Left ventricle myocardium superior (tissue), 1 donor: ENCODE measurements at places on chromosomes 1 and 21. TPM values are rescaled to one million over a fixed set of nuclear protein-coding genes. Genes with fewer than 3 reads are reported as not detected.
A peak's percentile ranks its signal among the peaks of the same experiment; 100 is the strongest.

DNA sequence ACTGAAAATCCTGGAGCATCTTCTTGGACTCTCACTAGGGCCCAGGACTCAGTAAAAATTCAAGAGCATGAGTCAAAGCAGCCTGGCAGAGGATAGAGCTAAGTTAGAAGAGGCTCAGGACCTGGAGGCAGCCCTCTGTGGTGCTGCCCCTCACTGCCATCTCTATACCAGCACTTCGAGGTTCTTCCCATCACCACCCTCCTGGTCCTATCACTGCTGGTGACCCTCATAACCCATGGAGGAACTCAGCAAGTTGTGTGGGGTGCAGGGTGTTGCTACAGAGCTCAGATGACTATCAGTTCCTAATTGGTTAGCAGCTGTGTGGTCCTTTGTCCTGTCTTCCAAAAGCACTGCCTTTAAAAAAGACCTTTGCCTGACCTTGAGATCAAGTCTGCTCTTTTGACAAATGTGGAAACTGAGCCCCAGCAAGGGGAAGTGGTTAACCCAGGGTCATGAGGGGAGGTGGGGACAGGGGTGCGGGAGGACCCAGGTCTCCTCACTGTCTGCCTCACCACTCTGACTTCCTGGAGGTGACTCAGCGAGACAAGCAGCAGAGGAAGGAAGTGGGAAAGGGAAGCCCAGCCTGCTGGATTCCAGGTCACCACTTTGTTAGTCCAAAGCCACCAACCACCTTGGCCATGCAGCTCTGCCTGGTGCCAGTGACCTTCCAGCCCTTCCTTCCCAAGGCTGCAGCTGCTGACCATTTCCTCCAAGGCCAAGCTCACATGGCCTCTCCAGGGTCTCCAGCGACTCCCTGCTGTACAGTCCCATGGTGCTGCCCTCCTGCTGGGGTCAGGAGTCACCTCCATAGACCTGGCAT, 199.4 kb upstream of the EDN2 start:
- DNase-seq = no peak

DNA sequence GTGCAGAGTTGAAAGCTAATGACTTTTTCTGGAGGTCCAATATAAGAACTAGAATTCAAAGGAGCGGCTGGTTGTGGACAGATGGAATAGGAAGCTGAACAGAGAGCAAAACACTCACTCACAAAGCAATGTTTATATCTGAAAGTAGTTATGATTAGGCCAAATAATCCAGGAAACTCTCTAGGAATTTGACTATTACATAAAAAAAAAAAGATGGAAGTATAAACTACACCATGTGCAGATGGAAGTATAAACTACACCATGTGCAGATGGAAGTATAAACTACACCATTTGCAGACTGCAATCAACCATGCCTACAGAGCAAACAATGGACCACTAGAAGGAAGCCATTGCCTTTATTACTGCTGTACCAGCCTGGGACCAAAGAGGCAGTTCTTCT, 771.1 kb downstream of the BRINP3 start:
- no peak for DNase-seq

GRCh38 chr1:205582471-205583291, 49.1 kb downstream of the ELK4 start:
- no peak for DNase-seq

DNA sequence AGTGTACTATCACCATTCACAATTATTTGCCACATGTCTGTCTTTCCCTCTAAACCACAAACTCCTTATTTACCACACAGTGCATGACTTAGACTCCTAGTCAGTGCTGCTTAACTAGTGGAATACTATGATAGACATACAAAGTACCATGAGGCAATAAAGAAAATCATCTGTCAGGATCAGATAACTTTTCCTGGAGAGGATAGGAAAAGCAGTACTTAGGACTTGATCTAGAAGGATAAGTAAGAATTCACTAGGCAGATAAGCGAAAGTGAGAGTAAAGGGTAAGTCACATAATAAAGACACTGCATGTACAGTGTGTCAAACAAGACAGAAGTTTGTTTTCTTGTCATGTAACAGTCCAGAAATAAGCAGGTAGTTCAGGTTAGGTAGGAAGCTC, 21.2 kb upstream of the TSPAN1 start:
- DNase-seq = no peak

DNA sequence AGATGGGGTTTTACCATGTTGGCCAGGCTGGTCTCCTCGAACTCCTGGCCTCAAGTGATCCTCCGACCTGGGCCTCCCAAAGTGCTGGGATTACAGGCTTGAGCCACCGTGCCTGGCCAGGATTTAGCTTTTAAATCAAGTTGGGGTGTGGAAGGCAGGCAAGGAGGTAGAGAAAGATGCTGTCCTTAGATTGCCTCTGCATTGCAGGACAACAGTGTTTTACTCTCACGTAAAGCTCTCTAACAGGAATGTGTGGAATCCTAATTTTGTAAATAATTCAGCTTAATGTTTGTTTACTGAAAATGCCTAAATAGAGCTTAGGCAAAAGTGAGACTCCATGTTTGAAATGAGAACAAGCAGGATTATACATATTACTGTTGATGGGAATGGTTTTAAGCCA, 29.5 kb upstream of the TGFB2 start:
- no peak for DNase-seq

DNA sequence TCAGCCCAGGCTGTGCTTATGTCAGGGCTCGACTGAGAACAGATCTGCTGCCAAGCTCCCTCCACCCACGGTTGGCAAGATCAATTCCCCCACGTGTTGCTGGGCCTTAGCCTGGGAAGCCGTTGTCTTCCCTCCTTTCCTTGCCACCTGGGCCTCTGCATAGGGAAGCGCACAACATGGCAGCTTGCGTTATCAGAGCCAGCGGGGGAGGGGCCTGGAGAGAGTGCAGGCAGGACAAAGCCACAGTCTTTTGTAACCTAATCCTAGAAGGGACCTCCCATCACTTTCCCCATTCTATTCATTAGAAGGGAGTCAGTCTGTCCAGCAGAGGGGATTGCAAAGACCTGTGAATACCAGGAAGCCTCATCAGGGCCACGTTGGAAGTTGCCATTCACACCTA, 17.0 kb upstream of the IGSF21 start:
- no peak for DNase-seq

GRCh38 chr1:3778590-3779264, 6.2 kb downstream of the SMIM1 start:
- no peak for DNase-seq

DNA sequence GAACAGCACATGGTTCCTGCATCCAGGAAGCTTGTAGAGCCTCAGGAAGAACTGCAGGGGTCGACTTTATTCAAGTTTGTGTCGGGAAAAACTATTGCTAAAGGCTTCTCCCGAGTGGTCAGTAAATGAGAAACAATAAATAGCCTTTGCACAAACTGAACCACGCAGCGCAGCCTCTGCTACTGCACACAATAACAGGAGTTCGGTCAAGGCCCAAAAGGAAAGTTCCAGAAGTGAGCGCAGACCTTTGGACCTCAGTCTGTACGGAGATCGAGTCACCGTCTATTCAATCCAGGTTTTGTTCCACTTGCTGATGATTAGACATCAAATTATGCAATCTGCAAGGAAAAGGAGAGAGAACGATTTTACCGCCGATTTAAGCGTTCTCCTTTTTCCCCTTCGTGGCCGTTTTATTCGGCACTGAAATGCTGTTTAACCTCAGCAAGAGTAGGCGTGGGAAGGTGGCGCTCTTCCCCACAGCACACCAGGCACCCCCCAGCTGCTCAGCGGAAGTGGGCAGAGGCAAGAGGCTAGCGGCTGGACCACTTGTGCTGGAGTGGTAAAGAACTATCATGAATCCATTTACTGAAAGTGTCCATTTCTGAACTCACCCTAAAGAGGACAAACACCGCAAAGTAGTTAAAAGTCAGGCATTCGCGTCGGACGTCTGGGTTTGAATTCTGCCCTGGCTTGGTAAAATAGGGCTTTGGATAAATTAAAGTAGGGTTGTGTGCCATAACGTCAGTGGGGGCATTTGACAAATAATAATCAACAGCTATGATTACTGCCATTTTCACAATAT, 6.1 kb upstream of the LHX8 start:
- DNase-seq = no peak

DNA sequence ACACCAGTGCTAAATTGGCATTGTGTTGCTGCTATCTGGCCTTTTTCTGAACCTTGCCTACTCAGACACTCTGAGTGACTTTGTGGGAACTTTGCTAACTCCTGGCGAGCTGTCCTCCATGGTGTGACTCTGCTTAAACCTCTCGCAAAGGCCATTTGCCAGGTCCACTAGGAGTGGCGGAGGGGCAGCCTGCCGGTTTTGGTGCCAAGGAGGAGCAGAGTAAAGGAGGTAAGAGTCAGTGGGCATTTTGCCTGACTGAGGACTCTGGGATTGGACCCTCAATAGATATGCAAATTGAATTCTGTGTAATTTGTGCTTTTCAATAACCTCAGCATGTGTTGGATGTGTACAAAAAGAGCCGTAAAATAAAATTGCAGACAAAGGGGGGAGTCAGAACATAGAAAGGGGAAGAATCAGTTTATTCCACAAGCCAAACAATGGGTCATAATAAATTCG, 386.6 kb upstream of the NFIA start:
- DNase-seq = peak; percentile 66

- DNase-seq = no peak
Measured at GRCh38 chr1:8473121-8473875, 155.4 kb downstream of the SLC45A1 start.

GRCh38 chr1:19773485-19773884, 26.2 kb downstream of the TMCO4 start:
- DNase-seq = no peak

- no peak for DNase-seq
Measured at GRCh38 chr1:100734676-100735075, 15.1 kb downstream of the VCAM1 start.

DNA sequence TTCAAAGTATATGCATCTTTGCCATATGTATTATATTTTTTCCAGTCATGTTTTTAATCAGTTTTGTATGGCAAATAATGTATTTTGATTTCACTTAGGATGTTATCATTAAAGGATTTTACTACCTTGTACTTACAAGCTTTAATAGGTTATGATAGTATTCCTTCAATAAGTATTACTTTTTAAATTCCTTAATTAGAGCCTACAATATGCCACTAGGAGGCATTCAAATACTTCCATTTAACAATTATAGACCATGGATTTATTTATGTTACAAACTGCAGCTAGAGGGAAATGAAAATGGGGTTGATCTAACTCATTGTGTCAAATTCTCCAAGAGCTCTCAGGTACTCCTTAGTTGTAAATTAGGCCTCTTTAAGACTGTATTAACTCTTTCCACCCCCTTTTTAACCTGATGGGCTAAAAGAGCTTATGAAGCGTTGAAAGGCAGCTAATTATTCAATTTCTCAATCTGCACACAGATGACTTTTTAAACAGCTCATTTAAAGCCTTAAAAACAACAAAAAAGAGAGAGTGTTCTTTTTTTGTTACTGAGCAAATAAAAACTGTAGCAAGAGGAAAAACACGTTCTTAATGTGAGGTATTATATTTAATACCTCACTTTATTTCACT, 156.2 kb downstream of the DENND1B start:
- DNase-seq = no peak

GRCh38 chr1:180482425-180483275, 19.7 kb downstream of the ACBD6 start:
- DNase-seq = no peak

DNA sequence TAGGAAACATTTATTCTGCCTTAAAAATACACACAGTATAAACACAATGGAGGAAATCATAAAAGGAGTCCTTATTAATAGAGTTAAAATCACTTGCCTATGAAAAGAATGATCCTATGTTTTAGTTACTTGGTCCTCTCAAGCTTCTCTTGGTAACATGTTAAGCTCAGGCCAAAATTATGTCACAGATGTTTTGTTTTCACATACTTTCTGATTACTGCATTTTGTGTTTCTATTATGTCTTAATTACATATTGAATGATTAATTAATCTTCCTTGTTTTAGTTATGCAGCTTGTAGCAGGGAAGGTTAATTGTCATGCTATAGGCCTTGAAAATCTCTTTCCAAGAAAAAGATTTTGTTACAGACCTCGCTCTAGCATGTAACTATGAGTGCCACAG, 406.0 kb downstream of the PLA2G4A start:
- DNase-seq = no peak

- DNase-seq = no peak
Measured at GRCh38 chr1:108813326-108813725, 43.6 kb downstream of the AKNAD1 start.

- DNase-seq = peak; percentile 87
Measured at GRCh38 chr1:236685917-236686814, at the start of gene ACTN2. Gene ACTN2, plus strand, starts transcription at chr1:236686499. Its CDS starts 175 bp downstream, at chr1:236686674.

GRCh38 chr1:185351734-185352466, 34.9 kb upstream of the IVNS1ABP start:
- no peak for DNase-seq

- DNase-seq = no peak
Measured at GRCh38 chr21:46163380-46163779, 8.0 kb upstream of the FTCD start.

GRCh38 chr1:215277532-215277931, 195.0 kb downstream of the KCNK2 start:
- DNase-seq = no peak

DNA sequence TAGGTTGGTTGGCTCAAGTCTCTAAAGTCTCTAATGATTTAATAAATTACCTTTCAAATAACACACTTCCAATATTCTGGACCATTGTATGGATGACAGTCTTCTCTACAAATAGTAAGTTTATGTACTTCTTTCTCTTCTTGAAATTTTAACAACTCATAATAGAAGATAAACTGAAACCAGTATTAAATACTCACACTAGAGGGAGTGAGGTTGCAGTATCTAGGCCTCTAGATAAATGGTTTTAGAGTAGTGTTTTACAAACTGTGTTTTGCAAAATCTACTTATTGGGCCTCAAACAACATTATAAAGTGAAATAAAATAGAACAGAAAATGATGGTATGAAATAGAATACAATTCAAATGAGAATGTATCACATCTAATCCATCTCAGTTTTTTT, 479.9 kb upstream of the BRINP3 start:
- no peak for DNase-seq

DNA sequence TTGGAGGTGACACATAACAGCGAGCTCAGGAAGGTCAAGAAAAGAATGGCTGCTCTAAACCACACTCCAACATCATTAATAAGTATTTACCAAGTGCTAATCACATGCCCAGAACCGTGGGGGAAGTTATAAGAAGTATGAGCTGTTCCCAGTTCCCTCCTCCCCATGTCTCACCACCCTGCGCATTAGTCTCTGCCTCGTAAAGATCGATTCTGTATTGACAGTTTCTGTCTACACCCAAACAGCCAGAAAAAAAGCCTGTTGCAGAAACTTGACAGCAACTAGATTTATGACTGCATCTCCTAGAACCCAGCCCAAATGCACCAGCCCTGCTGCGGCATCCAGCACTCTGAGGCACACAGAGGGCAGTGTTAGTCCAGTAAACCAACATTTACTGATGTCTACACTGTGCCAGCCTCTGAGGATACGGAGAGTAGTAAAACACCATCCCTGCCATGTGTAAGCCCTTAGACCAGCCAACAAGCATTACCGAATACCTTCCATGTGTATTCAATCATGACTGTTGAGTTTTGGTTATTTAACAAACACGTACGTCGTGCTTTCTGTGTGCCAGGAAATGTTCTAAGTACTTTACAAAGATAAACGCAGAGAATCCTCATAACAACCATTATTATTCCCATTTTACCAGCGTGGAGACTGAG, 63.6 kb upstream of the ZBTB40 start:
- DNase-seq = no peak

The TDRD5 gene
- not detected for total RNA-seq

The ALG14 gene
- 1.3 TPM for total RNA-seq

The FGR gene
- 4.7 TPM for total RNA-seq

The KRTAP21-2 gene
- not detected for total RNA-seq

The CDCA8 gene
- 0.32 TPM for total RNA-seq

The CHD5 gene
- 0.12 TPM for total RNA-seq

The CAPN8 gene
- total RNA-seq = not detected

The TRIM58 gene
- total RNA-seq = 0.07 TPM

The RUNX3 gene
- 0.89 TPM for total RNA-seq
